ENCODE measurements at places on chromosomes 12 and 14.

GRCh38 chr12:115956659-115957058 is 320.8 kb downstream of the MED13L start:
- no peak for DNase-seq

DNA sequence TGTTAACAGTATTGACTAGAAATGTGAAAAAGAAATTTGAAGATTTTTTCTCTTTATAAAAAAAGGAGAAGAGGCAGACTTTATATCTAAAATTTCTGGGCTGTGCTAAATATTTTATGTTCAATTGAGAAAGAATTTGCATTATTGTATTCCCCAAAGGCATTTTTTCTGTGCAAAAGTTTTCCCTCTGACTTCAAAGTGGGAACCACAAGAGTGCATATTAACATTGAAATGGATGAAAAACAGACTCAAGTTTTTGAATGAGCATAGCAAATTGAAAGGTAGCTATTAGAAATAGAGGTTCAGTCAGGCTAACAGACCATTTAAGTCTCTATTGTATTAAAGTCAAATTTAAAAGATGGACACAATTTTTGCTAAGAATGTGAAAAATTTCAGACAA is 95.2 kb downstream of the RASSF9 start:
- DNase-seq, result no peak

- DNase-seq, result no peak
These were observed 4.4 kb upstream of the SDS start for GRCh38 chr12:113407931-113408600.

DNA sequence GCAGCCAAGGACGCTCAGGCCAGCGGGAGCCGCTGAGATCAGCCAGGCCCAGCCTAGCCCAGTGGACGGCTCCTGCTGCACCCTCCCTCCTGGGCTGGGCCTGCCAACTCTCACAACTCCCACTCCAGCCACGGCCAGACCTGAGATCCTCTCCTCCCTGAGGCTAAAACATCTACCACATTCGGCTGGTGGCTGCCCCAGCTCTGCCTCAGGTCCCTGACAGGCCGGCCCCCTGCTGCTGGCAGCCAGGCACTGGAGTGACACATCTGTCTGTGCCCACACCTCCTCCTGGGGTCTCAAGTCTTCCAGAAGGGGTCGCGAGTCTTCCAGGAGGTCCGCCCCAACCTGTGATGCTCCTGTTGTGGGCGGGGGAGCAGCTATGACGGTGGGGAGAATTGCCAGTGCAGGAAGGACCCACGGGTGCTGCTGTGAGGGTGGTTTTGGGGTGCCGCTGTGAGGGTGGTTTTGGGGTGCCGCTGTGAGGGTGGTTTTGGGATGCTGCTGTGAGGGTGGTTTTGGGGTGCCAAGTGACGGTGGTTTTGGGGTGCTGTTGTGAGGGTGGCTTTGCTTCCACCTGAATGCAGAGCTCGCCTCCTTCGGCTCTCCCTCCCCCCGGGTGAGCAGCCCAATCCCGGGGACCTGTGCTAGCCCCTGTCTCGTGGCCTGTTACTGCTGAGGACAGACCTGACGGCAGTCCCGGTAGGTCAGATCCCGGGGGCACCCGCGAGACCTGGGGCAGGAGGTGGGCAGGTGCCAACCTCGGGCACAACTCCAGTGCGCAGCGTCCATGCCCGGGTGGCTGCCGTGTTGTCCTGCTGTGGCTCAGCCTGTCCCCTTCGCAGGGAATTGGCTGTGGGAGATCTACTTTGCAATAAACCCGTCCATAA is 27.5 kb upstream of the C14orf180 start:
- no peak for DNase-seq

GRCh38 chr12:111313833-111314259 is 55.0 kb downstream of the PHETA1 start:
- peak; percentile 64 for DNase-seq

DNA sequence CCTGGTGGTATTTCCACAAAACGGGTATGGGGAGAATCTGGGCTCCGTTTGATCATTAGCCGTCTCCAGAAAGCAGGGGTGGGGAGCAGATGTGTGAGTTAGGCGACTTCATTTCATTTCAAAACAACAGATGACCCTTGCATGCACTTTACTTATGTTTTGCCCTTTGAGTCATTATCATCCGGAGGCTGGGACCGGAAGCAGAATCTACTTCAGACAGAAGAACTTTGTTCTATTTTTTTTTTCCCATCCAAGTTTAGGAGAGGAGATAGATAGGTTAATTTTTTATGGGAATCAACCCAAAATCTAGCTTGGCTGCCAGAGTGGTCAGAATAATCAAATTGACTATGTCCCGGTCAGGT is 31.3 kb upstream of the CMAS start:
- DNase-seq, result no peak

- DNase-seq, result no peak
These were observed 174.6 kb upstream of the DDHD1 start for GRCh38 chr14:53327716-53328115.

DNA sequence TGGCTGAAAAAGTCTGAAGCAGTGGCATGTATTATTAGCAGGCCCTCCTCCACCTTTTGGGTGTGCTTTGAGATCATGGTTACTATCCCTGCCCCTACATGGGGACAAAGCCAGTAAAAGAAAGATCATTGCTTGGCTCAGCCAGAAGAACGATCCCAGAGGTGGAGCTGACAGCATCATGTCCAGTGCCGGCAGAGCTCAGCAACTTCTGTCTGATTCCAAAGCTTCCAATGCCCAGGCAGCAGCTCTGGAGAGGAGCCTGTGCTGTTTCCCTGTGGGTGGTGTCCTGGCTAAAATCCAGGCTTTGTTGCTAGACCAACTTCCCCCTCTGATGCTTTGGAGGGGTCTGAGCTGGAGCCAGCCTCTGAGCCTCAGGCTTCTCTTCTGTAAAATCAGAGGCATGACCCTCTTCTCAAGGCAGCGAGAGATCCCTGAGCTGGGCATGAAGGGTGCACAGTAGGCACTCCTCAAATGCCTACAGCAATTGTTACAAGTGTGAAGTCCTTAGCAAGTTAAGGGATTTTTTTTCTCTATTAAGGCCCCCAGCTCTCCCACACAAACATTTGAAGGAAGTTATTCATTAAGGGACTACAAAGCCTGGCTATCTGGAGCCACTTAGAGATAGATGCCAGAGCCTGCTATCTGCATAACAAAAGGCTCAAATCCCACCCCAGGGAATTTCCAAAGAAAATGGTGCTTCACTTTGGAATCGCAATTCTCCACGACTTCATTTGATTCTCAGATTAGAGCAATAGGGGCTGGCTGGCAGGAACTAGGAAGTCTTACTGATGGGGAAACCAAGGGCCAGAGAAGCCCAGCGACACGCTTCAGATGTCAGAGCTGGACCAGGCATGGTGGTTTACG is 10.9 kb upstream of the GSC start:
- DNase-seq, result no peak

DNA sequence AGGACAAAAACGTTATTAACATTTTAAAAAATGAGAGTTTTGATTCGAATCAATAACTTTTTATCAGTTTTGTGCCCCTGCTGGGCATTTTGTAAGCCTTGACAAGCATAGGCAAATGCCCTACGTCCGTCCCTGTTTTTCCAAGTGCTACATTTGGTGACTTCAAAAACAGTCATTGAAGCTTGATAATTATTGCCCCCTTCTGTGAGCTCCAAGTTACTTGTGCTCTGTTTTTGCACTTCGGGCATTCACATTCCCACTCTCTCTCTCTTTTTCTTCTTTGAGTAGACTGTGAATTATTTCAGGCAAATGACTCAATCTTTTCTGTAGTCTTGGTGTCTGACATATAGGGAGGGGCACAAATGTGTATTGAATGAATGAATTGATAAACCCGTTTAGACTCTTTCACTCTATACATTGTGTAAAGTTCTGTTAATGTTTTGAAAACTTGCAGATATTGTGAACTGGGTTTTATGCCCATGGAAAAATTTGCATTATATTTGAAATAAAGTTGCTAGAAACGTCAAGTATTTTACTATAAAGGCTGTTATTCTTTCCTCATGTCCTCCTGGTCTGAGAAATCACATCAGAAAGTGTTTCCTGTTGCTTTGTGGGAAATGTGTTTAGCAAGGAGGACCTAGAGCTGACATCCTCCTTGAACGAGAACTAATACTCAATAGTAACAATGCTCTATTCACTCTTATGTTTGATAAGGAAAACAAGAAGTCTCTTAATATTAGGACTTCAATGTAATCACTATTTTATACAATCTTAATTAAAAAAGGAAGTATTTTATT is 1.4 kb downstream of the APAF1 start:
- DNase-seq, result no peak

DNA sequence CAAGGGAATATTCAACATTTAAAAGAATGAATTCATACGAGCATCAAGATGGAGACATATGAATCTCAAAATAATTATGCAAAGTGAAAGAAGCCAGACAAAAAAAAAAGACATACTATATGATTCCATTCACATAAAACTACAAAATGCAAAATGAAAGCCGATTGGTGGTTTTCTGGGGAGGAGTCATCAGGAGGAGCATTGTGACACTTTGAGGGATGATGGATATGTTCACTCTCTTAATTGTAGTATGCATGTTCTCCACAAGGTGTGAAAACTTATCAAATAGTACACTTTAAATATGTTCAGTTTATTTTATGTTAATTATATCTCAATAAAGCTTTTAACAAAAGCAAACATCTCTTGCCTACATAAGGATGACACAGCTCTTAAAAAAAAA is 13.5 kb downstream of the OLR1 start:
- no peak for DNase-seq

DNA sequence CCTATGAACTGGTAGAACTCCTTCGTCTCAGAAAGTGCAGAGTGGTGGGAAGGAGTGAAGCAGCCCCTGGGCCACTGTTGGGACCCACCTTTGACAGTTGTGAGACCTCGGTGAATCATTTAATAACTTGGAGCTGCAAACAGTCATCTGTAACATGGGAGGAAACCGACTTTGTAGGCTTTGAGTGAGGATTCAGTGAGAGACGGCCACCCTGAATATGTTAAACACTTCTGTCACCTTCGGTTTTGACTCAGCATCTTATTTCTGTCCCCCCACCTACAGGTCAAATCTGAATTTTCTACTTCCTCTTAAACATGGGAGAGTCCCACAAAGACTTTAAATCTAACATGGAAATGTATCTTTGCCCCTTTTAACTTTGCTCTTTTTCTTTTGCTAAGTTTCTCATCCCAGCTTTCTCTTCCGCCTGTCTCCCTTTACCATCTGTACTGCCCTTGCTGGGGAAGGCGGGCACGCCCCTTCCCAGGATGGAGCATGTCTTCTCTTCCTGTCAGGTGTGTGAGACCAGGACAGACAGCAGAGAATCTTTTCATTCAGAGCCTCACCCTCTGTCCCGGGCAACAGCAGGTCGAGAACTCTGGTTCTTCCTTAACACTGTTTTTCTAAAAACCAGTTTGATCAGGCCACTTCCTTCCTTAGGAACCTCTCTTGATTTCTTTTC is 37.1 kb downstream of the ZC3H14 start:
- no peak for DNase-seq

DNA sequence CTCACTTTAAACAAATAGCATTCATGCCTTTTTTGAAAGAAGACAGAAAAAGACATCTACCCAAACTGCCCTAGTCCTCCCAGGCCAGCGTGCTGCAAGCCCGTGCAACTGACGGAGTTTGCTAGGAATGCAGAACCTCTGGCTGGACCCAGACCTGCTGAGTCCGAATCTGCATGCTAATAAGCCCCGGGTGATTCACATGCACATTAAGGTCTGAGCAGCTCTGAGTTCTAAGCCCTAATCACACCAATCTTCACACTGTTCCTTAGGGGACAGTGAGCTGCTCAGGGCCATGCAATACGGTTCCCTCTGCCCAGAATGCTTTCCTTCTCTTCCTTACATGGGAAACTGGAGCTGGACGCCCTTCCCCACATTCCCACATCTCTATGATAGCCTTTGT is 25.2 kb downstream of the HAL start:
- no peak for DNase-seq

DNA sequence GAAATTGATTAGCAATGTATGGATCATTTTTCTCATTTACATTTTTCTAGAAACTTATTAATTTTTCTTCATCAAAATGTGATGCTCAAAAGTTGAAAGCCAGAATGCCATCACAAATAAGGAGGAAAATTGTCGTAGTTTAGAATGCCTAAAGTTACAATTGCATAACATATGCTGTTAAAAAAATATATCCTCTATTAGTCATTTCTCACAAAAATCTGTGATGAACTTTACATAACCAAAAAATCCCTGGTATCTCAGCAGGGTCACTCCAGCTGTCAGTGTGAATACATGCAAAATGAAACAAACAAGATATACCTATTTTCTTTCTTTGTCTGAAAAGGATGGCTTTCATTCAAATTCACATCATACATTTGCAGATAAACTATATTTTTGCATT is 358.9 kb downstream of the PAWR start:
- no peak for DNase-seq

- DNase-seq, result no peak
These were observed 904 bp upstream of the FAM177A1 start for GRCh38 chr14:35044939-35045797.

DNA sequence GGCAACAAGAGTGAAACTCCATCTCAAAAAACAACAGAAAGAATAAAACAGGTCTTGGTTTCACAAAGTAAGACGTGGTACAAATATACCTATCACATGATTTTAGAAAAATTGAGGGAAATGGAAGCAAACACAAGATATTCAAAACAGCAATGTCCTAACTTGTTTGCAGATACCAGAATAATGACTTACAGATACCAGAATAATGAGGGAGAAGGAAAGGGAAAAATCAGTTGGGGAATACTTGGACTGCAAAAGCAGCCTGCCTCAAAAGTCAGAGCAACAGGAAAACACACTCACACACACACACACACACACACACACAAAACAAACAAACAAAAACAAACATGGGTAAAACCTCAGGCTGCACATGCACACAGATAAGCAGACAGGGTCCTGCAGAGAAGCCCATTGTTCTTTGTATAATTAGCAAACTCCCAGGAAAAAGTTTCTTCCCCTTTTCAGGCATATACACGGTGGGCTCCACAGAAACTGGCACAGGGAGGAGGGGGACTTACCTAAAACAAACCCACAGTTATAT is 65.7 kb upstream of the CAPRIN2 start:
- DNase-seq, result no peak

- no peak for DNase-seq
These were observed 648.5 kb downstream of the RPS29 start for GRCh38 chr14:48937541-48938195.

DNA sequence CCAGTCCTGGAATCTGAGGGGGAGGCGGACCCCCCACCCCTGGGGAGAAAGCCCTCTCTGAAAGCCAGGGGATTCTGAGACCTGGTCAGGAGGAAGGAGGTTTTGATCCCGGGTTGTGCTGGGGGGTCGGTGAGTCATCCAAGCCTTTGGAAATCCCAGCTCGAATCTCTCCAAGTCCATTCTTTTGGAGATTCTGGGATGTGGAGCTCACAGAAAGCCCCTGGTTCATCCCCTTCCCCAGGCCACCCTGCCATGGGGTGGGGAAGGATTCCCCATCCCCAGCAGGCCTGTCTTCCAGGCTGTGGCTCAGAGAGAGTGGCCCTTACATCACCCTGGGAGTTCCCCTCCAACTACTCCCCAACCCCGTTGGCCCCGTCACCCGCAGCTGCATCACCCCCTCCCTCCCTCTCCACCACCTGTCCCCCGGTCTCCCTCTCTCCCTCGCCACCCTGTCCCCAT is 14.3 kb downstream of the EXOC3L4 start:
- no peak for DNase-seq

All from activated naive CD4-positive, alpha-beta T cell (primary cell).